ENCODE measurements at places on chromosomes 6 and 20.

DNA sequence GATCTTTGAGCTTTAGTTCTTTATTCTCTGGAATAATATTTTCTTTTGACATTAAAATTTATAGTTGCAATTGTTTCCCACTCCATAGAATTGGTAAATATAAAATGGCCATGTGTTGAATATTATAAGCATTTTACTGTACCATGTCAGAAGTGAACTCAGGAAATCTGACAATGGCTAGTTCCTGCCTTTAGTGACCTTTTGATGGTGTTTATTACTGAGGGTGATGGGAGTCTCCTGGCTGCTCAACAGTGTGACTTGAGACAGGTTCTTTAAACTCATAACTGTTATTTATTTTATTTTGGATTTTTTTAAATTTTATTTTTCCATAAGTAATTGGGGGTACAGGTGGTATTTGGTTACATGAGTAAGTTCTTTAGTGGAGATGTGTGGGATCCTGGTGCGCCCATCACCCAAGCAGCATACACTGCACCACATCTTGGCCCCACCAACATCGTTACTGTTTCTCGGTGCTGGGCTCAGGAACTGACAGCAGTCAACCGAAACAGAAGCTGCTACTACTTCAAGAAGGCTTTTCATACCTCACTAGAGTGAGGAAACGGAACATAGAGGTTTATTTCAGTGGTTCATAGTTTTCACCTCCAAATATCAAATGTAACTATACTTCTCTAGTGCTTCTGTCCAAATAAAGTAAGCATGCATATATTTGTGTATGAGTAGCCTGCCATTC lies 90.4 kb downstream of the PLEKHG1 start:
- DNase-seq: no peak

GRCh38 chr20:50368813-50369224 lies 141.4 kb upstream of the PTPN1 start:
- no peak for DNase-seq

DNA sequence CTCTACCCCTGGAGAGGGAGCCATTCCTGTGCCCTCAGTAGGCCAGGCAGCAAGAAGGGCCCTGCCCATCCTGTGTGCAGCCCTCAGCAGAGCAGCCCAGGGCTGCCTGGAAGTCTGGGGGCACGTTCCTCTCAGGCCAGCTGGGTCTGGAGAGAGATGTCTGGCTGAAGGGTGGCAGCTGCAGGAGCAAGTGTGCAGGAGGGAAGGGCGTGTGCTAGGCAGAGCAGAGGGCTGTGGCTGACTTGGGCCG lies 62.7 kb downstream of the NOL4L start:
- no peak for DNase-seq

DNA sequence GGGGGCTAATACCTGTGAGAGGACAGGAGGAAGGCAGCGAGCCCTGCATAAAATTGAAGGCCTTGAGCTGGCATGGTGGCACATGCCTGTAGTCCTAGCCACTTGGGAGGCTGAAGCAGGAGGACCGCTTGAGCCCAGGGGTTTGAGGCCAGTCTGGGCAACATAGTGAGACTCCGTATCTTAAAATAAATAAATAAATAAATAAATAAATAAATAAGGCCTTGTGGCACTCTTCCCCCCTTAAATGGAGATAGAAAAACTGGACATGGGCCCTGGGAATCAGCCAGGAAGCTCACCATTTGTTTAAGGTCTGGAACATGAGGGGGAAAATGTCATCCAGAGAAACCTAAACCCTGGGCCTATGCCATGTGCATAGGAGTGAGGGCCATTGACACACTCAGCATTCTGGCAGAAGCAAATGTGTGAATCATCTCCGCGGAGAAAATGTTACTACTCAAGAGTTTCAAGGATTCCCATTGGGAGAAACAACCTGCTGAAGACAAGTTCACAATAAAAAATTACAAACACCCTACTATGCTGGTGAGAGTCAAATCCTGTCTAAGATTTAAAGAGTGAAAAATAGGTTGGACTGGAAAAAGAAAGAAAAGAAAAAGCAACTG lies 51.9 kb upstream of the UBR2 start:
- DNase-seq: no peak

DNA sequence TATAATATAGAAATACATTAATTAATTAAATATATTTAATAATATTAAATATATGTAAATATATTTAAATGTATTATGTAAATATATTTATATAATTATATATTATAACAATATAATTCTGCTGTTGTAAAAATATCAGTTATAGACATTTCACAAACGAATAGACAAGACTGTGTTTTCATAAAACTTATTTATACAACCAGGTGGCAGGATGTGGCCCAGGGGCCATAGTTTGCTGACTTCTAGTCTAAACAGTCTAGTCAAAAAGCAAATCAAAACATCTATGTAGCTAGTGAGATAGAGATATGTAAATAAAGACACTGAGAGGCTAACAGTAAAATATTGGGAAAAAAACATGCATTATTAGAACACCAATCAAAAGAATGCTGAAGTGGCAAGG lies 136.4 kb downstream of the TBXT start:
- no peak for DNase-seq

GRCh38 chr20:4663044-4663443 lies 58.7 kb upstream of the PRND start:
- no peak for DNase-seq

- DNase-seq: no peak
Observed at GRCh38 chr6:108502832-108503231, 57.9 kb upstream of the FOXO3 start.

- DNase-seq: no peak
Observed at GRCh38 chr6:141103246-141103645, 1029.5 kb upstream of the GJE1 start.

GRCh38 chr20:54717983-54718382 lies 242.6 kb downstream of the DOK5 start:
- DNase-seq: no peak

GRCh38 chr6:137705160-137706082 lies 161.6 kb upstream of the TNFAIP3 start:
- no peak for DNase-seq

DNA sequence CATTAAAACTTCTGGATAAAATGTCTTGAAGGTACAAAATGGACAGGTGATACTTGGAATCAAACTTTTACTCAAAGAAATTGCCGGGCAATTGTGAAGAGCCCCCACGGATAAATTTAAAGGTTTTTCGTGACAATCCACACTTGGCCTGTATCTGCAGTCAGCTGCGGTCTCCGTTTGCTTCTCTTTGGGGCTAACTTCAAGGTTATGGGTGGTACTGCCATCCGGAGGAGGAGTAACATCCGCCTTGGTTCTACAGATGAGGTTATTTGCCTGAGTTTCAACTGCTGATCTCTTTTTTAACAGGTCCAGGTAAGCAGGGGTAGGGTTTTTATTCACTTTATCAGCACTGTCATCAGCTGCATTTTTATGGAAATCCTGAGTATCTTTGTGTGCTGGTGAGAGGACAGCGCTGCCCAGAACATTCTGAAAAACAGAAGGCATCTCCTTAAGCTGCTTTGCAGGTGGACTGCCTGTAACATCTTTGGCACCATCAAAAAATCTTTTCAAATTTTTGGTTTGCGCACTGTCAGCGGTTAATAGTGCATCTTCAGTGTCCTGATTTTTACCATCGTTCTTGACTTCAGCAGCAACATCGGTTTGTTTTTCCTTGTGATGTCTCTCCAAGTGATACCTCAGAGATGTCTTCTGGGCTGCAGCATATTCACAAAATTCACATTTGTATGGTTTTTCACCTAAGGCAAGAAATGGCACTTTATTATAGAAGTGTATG lies 16.9 kb downstream of the ZNF217 start:
- DNase-seq: no peak

DNA sequence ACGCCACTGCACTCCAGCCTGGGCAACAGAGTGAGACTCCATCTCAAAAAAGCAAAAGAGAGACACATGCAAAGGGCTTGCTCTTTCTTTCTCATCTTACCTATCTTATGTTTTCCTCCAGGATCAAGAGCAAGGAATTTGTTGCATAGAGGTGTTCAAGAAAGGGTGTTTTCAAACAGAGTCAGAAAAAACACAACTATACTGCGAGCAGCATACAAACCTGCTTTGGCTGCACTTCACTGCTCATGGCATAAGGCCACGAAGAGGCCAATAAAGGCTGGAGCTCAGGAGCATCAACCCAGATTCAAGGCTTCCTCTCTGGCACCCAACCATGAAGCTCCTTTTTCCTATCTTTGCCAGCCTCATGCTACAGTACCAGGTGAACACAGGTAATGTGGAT lies at the start of gene DEFB129:
DEFB129 (plus strand) TSS at position 301 of the 400 bp plus-strand sequence; CDS start at position 332, 31 bp downstream.
- no peak for DNase-seq

DNA sequence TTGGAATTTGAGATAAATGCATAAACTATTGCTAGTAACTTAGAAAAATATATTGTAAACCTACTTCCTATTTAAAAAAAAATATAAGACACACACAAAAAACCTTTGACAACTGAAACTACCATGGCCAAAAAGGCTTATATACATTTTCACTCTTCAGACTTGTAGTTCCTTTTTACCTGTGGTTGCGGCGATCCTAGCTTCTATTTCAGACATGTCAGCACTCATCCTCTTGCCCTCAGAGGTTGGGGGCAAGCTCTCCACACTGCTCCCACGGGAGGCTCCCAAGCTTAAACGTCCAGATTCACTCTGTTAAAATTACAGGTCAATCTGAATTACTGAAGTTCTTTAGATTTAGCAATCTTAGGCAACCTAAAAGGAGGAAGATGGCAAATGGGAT lies 39.8 kb downstream of the MAP3K7 start:
- no peak for DNase-seq

GRCh38 chr6:75747152-75747992 lies 1.7 kb upstream of the MYO6 start:
- DNase-seq: no peak

- no peak for DNase-seq
Observed at GRCh38 chr6:140379919-140380318, 1005.5 kb upstream of the CITED2 start.

GRCh38 chr20:38806855-38807655 lies 1.6 kb downstream of the PPP1R16B start:
- peak; percentile 62 for DNase-seq

DNA sequence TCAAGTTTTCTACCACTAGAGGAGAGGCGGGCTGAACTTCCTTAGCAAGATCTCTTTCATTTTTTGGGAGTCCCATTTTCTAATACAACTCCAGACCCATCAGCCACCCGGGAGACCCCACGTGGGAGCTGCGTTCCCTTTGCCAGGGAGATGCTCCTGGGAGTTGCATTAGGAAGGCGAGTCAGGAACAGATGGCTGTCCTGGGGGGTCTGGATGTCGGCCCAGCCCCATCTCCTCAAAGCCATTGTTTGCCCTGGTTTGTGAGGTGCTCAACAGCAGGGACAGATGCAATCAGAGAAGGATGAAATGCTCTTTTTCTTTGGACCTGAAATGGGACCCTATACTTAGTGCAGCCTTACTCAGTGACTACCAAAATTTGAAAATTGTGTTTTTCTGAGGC lies 39.4 kb downstream of the CARMIL1 start:
- no peak for DNase-seq

DNA sequence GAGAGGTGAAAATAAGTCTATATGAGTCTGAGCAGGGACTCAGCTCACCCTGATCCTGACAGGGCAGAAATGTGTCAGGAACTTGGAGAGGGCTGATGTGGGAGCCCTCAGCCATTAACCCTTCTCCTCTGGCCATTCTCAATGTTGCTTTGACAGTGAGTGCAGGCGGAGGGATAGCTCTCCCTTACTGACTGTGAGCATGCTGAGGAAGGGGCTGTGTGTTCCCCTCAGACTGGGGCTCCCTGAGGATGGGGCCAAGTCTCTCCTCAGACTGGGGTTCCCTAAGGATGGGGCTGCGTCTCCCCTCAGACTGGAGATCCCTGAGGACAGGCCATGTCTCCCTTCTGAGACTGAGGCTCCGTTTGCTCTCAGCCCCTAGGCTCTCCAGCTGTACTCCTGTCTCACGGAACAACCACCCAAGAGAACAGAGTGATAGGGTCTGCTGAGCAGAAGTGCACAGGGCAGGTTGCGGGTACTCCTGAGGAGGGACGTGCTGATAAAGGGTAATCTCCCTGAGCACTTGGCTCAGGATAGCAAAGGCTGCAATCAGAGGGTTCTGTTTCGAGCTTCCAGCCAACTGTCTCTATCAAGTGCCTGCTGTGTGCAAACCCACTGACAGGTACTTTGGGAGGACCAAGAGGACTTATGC lies 141.0 kb downstream of the MRPL14 start:
- DNase-seq: no peak

DNA sequence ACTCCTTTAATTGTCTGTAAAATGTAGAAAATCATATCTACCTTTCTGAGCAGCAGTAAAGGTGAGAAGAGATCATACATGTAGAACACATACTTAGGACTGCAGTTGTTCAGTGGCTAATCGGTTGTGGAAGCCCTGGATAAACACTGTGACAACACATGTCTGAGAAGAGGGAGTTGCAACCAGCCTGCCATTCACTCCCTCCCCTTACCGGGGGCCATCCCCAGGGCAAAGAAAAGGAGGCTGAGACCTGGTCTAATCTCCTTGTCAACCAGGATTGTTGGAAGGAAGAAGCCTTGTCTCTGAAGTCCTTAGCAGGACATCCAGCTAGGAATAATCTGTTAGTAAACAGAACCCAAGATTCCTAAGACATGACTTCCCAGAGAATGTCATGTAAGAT lies 462.5 kb upstream of the AGPAT4 start:
- DNase-seq: no peak

DNA sequence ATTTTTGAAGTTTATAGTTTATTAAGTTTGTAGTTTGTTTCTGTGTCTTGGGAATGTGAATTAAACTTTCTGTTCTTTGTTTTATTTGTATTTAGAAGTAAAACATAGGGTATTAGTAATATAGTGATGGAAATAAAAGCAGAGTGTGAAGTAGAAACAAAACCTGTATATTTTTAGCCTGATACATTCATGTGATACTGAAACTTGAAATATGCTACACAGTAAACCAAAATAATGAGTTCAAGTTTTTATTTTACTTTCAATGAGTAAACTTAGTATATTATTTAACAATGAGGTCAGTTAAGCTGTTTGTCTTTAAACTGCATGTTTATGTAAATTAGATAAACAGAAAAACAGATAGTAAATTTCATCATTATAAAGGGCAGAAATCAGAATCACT lies 1592.6 kb downstream of the GRIK2 start:
- no peak for DNase-seq

DNA sequence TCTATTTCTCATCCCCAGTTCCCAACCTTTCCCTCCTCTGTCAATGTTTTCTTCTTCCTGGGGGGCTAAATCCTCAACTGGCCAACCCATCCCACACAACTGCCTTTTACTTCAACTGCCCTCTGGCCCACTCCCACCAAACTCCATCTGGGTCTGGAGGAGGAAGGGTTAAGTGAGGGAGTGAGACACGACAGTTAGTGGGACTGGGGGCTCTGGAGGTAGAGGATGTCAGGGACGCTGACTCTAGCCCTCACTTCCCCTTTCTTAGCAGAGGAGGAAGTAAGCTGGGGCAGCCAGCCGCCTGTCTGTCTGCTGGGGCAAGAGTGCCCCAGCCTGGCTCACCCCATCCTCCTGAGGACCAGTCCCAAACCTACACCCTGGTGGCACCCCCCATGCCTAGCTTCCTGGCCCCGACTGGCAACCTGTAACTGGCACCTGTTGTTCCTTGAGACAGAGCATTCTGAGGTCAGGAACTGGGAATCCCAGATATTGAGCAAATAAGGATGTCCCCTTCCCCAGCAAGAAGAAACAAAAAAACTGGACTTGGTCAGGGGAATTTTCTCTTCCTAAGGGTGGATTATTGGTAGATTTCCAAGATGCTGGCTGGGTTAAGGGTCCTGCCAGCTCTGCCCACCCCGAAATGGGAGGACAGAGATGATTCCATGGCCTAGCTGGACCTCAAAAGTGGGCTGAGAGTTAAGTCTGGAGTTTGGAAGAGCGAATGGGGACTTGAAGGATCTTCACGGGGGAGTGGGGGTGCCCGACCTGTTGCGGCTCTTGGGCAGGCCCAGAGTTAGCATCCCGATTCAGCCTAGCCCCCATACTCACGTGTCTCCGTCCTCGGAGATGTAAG lies 971 bp downstream of the NFKBIE start:
- DNase-seq: no peak

GRCh38 chr20:58697201-58697866 lies 4.7 kb downstream of the NPEPL1 start:
- peak; percentile 74 for DNase-seq
